ENCODE measurements at places on chromosomes 2 and 18.

GRCh38 chr18:3152294-3152693, 67.5 kb downstream of the MYOM1 start:
- DNase-seq, result no peak

GRCh38 chr2:14896330-14897030, 264.0 kb downstream of the LRATD1 start:
- DNase-seq, result no peak

DNA sequence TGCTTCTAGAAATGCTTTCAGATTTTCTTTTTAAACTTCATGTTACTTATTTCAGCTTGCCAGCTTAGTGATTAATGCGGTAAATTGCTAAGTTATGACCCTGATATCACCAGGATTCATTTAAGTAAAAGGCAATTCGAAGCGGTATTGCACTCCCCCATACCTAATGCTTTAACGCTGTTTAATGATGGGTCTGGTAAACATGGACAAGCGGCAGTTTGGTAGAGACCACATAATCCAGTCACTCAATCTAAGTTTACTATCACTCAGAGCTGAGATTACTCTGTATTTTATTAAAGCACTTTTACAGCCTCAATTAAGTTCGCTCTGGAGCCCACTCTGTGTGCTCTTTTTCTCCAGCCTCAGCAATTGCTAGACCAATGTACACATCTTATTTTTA, 118.2 kb upstream of the SCN7A start:
- DNase-seq, result no peak

GRCh38 chr2:180255981-180256380, 248.9 kb upstream of the CWC22 start:
- DNase-seq, result no peak

DNA sequence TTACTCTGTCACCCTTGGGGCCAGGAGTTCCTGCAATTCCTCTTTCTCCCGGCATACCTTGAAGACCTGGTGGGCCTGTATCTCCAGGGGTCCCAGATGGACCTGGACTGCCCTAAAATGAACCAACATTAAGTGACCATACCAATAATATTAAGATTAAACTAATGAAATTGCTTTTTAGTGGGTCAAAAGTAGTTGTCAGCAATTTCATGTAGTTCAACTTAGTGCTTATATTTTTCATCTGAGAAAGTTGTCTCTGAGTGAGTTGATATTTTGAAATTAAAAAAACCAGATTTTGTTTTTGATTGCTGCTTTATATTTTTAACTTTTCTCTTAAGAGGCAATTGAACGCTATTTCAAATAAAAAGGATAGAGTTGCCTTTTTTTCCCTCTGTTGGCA, 83.1 kb downstream of the COL3A1 start:
- no peak for DNase-seq

DNA sequence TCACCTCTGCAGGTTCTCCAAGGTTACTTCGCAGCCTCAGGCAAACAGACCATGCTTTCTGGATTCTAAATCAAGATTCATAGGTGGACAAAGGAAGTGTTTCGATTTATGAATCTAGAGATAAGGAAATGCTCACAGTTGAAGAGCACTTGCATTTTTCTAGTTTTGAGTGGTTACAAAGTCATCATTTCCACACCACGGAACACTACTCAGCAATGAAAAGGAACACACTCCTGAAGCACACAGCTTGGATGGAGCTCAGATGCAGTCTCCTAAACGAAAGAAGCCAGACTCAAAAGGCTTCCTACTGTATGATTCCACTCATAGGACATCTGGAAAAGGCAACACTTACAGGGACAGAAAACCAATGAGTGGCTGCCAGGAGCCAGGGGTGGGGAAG, 31.7 kb downstream of the SDC1 start:
- DNase-seq, result no peak

All from AG08395 (cell line).